Heart right ventricle (tissue), 16 donors: ENCODE measurements at places on chromosomes 11 and 22.
A peak's percentile ranks its signal among the peaks of the same experiment; 100 is the strongest.

- no peaks in the 10 kb centered on the region for H3K27me3 ChIP-seq
- H3K4me3 ChIP-seq, result no peak overlapping the region
- H3K4me1 ChIP-seq, result no peaks in the 10 kb centered on the region
- H3K36me3 ChIP-seq, result no peaks in the 10 kb centered on the region
- DNase-seq, result no peak
- H3K27ac ChIP-seq, result no peak overlapping the region
These were observed 554.2 kb downstream of the NTM start for GRCh38 chr11:131924457-131925201.

- H3K36me3 ChIP-seq, result no peaks in the 10 kb centered on the region
- DNase-seq, result no peak
- H3K27me3 ChIP-seq, result peaks cover 4% of the 10 kb centered on the region
- no peak overlapping the region for H3K4me3 ChIP-seq
These were observed 13.0 kb downstream of the MS4A3 start for GRCh38 chr11:60069450-60069849.

GRCh38 chr22:20867179-20868024 lies 8.6 kb downstream of the SNAP29 start:
- peak overlapping the region; percentile 82 for H3K27ac ChIP-seq
- DNase-seq, result peak; percentile 73
- H3K4me1 ChIP-seq, result peaks cover 22% of the 10 kb centered on the region
- H3K36me3 ChIP-seq, result no peaks in the 10 kb centered on the region
- H3K4me3 ChIP-seq, result no peak overlapping the region

- no peak for DNase-seq
- H3K27ac ChIP-seq, result no peak overlapping the region
- H3K4me3 ChIP-seq, result no peak overlapping the region
- no peaks in the 10 kb centered on the region for H3K27me3 ChIP-seq
- H3K36me3 ChIP-seq, result no peaks in the 10 kb centered on the region
These were observed 69.7 kb downstream of the SLC17A6 start for GRCh38 chr11:22407921-22408320.

- H3K27ac ChIP-seq, result no peak overlapping the region
- H3K4me1 ChIP-seq, result no peaks in the 10 kb centered on the region
- H3K36me3 ChIP-seq, result no peaks in the 10 kb centered on the region
- DNase-seq, result no peak
These were observed 673.8 kb downstream of the BRD1 start for GRCh38 chr22:49153921-49154320.

- no peak overlapping the region for H3K27ac ChIP-seq
- H3K4me1 ChIP-seq, result no peaks in the 10 kb centered on the region
- H3K27me3 ChIP-seq, result no peaks in the 10 kb centered on the region
- no peaks in the 10 kb centered on the region for H3K36me3 ChIP-seq
- H3K4me3 ChIP-seq, result no peak overlapping the region
These were observed 1109.1 kb downstream of the JRKL start for GRCh38 chr11:97498891-97499290.

- no peak overlapping the region for H3K4me3 ChIP-seq
- no peaks in the 10 kb centered on the region for H3K27me3 ChIP-seq
- DNase-seq, result no peak
- H3K27ac ChIP-seq, result no peak overlapping the region
- H3K36me3 ChIP-seq, result no peaks in the 10 kb centered on the region
These were observed 10.7 kb upstream of the CD5 start for GRCh38 chr11:61091373-61092279.

DNA sequence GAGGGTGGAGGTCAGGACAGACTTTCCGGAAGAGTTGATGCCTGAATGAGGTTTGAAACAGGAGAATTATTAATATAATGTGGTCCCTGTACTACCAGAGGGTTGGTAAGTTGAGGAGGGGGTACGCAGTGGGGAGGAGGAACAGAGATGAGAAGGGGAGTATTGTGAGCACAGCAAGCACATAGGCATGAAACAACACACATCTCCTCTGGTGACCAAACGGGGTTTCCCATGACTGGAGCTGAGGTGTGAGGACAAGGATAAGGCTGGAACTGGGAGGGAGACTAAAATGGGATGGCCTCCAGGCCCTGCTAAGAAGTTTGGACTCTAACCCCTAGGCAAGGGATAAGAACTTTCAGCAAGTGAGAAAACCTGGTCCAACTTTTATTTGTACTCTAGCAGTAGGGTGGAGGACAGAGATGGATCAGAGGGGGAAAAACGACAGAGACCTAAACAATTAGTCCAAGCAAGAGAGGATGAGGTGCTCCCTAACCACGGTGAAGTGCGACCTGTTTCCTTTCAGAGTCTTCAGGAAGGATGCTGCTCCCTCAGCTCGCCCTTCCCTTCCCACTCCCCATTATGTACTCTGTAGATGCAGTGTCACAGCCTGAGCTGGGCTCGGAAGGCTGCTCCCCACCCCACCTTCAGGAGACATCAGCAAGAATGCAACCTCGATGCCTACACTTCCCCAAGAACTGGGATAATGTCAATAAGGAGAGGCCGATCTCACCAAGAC lies 59.2 kb downstream of the BTG4 start:
- no peaks in the 10 kb centered on the region for H3K36me3 ChIP-seq
- no peaks in the 10 kb centered on the region for H3K4me1 ChIP-seq
- no peak overlapping the region for H3K4me3 ChIP-seq
- no peak overlapping the region for H3K27ac ChIP-seq
- H3K27me3 ChIP-seq, result peaks cover 22% of the 10 kb centered on the region
- DNase-seq, result no peak

- H3K4me3 ChIP-seq, result no peak overlapping the region
- no peaks in the 10 kb centered on the region for H3K4me1 ChIP-seq
- no peaks in the 10 kb centered on the region for H3K36me3 ChIP-seq
- no peak overlapping the region for H3K27ac ChIP-seq
These were observed 31.2 kb upstream of the ATXN10 start for GRCh38 chr22:45640291-45640940.

DNA sequence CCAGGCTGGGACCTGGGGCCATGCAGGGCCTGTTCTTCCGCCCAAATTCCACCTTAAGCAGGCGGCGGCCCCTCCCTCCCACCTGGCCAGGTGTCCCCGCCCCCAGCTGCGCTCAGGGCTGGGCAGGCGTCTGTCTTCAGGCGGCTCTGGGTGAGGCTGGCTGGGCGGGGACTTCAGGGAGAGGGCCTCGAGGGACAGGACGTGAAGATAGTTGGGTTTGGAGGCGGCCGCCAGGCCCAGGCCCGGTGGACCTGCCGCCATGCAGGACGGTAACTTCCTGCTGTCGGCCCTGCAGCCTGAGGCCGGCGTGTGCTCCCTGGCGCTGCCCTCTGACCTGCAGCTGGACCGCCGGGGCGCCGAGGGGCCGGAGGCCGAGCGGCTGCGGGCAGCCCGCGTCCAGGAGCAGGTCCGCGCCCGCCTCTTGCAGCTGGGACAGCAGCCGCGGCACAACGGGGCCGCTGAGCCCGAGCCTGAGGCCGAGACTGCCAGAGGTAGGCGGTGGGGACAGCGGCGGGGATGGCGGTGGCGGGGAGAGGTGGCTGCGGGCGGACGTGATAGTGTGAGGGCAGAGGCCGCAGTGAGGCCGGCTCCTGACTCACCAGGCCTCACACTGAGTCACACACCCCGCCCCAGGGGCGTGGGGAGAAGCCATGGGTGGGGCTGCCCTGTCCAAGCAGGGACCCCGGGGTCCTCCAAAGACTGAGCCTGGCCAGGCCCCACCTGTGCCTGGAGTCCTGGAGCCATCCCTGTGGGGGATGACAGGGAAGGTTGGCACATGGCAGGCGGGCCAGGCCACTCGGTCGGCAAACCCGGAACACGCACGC lies at the start of gene PKP3:
TSS of gene PKP3 (plus strand) at position 176 of the 824 bp plus-strand sequence. CDS start at position 260, 84 bp downstream.
- H3K4me1 ChIP-seq, result peaks cover 5% of the 10 kb centered on the region
- no peak for DNase-seq
- no peak within 1 kb of the TSS for H3K27ac ChIP-seq
- peaks cover 5% of the 10 kb centered on the region for H3K27me3 ChIP-seq

- DNase-seq, result no peak
- no peaks in the 10 kb centered on the region for H3K27me3 ChIP-seq
- H3K27ac ChIP-seq, result no peak overlapping the region
- no peaks in the 10 kb centered on the region for H3K4me1 ChIP-seq
- H3K4me3 ChIP-seq, result no peak overlapping the region
- no peaks in the 10 kb centered on the region for H3K36me3 ChIP-seq
These were observed 49.2 kb downstream of the GRAMD1B start for GRCh38 chr11:123479048-123479837.

DNA sequence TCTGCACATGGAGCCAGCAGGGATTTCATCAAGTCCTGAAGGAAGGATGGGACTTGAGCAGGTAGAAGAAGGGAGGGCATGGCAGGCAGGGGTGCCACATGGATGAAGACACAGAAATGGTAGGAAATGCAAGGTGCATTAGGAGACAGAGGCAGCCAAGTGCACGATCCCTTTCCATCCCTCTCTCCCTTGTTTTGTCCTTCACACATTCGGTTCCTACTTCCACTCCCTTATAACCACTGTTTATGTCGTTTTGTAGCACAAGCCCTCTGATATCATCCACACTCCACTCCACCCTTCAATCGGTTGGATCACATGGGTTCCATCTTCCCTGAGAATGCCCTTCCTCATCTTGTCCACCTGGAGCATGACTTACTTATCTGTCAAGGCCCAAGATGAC lies 35.2 kb downstream of the IFT27 start:
- DNase-seq, result no peak
- H3K27me3 ChIP-seq, result peaks cover 18% of the 10 kb centered on the region
- no peak overlapping the region for H3K27ac ChIP-seq

GRCh38 chr22:36304429-36304828 lies 51.5 kb downstream of the APOL1 start:
- no peak overlapping the region for H3K27ac ChIP-seq
- no peak for DNase-seq
- H3K4me1 ChIP-seq, result peaks cover 7% of the 10 kb centered on the region
- no peak overlapping the region for H3K4me3 ChIP-seq

DNA sequence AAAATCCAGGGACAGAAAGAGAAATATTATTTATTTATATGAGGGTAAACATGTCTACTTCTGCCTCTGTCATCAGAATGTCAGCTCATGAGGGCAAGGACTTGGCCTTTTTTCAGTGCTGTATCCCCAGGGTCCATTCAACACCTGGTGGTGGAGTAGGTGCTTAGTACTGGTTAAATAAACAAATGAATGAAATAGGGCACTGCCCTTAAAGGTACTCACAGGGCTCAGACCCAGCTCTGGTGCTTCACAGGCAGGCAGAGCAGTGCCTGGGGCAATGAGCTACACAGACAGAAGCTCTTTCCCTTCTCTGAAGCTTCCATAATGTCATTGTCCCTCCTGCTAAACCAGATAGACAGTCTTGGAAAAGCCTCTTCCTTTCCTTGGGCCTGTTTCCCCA lies 30.9 kb downstream of the P4HA3 start:
- DNase-seq, result no peak
- H3K36me3 ChIP-seq, result no peaks in the 10 kb centered on the region
- H3K27ac ChIP-seq, result no peak overlapping the region
- H3K4me3 ChIP-seq, result no peak overlapping the region
- H3K4me1 ChIP-seq, result peaks cover 6% of the 10 kb centered on the region

DNA sequence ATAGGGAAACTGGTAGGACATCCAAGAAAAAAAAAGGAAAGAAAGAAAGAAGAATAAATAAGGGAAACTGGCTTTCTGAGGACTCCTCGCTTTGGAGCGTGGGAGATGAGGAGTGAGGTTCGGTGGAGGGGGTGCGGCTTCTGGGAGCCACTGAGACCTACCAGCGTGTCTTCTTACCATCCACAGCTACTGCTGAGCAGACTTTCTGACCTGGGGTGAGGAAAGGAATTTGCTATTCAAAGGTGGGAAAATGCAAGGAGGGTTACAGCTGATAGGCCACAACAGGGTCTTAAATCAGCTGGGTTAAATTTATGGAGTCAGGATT lies 488 bp upstream of the SELENOM start:
- peaks cover 17% of the 10 kb centered on the region for H3K36me3 ChIP-seq
- peak overlapping the region; percentile 75 for H3K4me3 ChIP-seq
- H3K27ac ChIP-seq, result peak overlapping the region; percentile 16
- no peaks in the 10 kb centered on the region for H3K27me3 ChIP-seq
- no peaks in the 10 kb centered on the region for H3K4me1 ChIP-seq
- no peak for DNase-seq

DNA sequence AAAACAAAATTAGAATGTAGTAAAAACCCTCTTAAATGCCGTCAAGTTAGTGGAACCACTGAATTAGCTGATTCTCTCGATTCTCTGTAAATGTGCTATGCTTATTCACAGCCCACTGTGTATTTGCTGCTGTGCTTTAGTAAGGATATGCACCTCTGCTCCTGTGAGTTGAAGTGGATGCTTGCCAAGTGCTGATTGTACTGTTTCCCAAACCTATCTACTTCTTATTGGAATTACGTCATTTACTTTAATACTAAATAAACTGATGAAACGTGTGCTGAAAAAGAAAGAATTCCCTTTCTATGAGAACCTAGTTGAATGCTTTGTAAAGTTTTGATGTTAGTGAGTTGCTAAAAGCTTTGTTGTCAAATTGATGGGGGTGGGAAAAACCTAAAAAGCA lies 158.4 kb downstream of the LRRC4C start:
- H3K27me3 ChIP-seq, result no peaks in the 10 kb centered on the region
- DNase-seq, result no peak
- H3K4me3 ChIP-seq, result no peak overlapping the region
- H3K36me3 ChIP-seq, result no peaks in the 10 kb centered on the region

GRCh38 chr11:11057472-11057854 lies 199.6 kb upstream of the ZBED5 start:
- H3K36me3 ChIP-seq, result no peaks in the 10 kb centered on the region
- H3K27me3 ChIP-seq, result no peaks in the 10 kb centered on the region
- H3K4me3 ChIP-seq, result no peak overlapping the region
- no peak overlapping the region for H3K27ac ChIP-seq
- H3K4me1 ChIP-seq, result no peaks in the 10 kb centered on the region
- DNase-seq, result no peak

DNA sequence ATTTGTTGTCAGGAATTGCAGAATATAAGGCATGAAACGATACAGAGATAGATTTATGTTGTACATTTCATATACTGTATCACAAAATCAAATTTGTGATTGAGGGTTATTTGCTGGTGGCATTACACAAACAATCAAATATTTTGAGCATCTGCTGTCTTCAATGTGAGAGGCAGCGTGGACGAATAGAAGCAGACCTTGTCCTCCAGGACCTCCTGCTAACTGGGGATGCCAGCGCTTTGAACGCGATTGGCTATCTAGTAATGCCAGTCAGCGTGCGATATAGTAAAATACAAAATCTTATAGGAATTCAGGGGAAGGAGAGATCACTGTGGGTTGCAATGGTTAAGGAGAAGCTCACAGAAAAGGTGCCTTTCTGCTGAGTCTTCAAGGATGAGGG lies 631 bp upstream of the SNX19 start:
- H3K4me3 ChIP-seq, result peak overlapping the region; percentile 89
- no peaks in the 10 kb centered on the region for H3K27me3 ChIP-seq
- no peak for DNase-seq
- no peaks in the 10 kb centered on the region for H3K36me3 ChIP-seq

DNA sequence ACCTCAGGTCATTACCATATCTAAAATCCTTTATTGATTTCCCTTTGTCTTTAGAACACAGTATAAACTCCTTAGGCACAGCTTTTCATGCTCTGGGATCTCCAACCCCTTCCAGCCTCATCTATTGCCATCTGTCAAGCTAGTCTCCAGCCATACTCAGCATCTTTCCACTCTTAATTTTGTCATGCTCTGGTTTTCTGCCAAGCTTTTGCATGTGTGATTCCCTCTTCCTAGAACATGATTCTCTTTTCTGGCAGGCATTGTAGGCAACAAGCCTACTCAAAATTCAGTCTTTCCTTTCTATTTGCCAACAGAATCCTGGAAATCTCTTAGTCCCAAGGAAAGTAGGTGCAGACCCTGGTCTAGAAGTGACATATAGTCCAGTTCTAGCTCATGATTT lies 35.5 kb upstream of the SLC6A5 start:
- H3K27me3 ChIP-seq, result peaks cover 4% of the 10 kb centered on the region
- H3K4me1 ChIP-seq, result no peaks in the 10 kb centered on the region
- no peak overlapping the region for H3K4me3 ChIP-seq
- DNase-seq, result no peak
- no peak overlapping the region for H3K27ac ChIP-seq
- no peaks in the 10 kb centered on the region for H3K36me3 ChIP-seq
